ENCODE measurements at places on chromosomes 4 and X.

- DNase-seq, result peak; percentile 11
- H3K4me1 ChIP-seq, result peaks cover 5% of the 10 kb centered on the region
- H3K27ac ChIP-seq, result peak overlapping the region; percentile 89
- H3K36me3 ChIP-seq, result no peaks in the 10 kb centered on the region
- H3K27me3 ChIP-seq, result no peaks in the 10 kb centered on the region
- peak overlapping the region; percentile 89 for H3K4me3 ChIP-seq
Observed at GRCh38 chrX:49101629-49101984, 21.9 kb upstream of the WDR45 start.

- H3K4me3 ChIP-seq, result no peak overlapping the region
- H3K27me3 ChIP-seq, result no peaks in the 10 kb centered on the region
- peaks cover 29% of the 10 kb centered on the region for H3K4me1 ChIP-seq
- no peak for DNase-seq
- H3K27ac ChIP-seq, result peak overlapping the region; percentile 18
- H3K36me3 ChIP-seq, result no peaks in the 10 kb centered on the region
Observed at GRCh38 chrX:124395145-124395880, 49.0 kb downstream of the SH2D1A start.

- H3K4me3 ChIP-seq, result no peak overlapping the region
- no peaks in the 10 kb centered on the region for H3K27me3 ChIP-seq
- H3K4me1 ChIP-seq, result no peaks in the 10 kb centered on the region
- no peak overlapping the region for H3K27ac ChIP-seq
- no peak for DNase-seq
Observed at GRCh38 chr4:38204339-38205035, 244.3 kb downstream of the PTTG2 start.

GRCh38 chrX:103941201-103941975 lies 21.0 kb upstream of the TMSB15B start:
- no peak overlapping the region for H3K27ac ChIP-seq
- H3K36me3 ChIP-seq, result no peaks in the 10 kb centered on the region
- no peak overlapping the region for H3K4me3 ChIP-seq
- H3K4me1 ChIP-seq, result peaks cover 39% of the 10 kb centered on the region

DNA sequence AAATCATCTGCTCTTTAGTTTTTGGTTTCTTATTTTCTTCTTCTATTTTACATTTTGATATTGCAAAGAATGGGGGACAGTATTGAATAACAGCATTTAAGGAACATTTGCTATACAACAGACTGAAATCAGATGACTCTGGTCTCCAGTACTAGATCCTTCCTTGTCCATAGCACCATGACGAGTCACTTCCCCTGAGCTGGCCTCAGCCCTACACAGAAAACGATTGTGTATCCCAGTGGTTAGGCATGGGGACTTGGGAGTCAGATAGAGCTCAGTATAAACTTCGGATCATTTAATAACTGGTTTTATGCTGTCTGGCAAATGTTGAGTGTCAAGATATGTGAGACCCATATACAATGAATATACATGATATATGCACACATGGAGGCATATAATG lies 44.7 kb upstream of the BEX4 start:
- no peak overlapping the region for H3K27ac ChIP-seq
- H3K4me1 ChIP-seq, result no peaks in the 10 kb centered on the region

GRCh38 chr4:186078981-186079638 lies 10.2 kb downstream of the TLR3 start:
- no peaks in the 10 kb centered on the region for H3K27me3 ChIP-seq
- no peaks in the 10 kb centered on the region for H3K4me1 ChIP-seq
- no peaks in the 10 kb centered on the region for H3K36me3 ChIP-seq
- H3K27ac ChIP-seq, result no peak overlapping the region

DNA sequence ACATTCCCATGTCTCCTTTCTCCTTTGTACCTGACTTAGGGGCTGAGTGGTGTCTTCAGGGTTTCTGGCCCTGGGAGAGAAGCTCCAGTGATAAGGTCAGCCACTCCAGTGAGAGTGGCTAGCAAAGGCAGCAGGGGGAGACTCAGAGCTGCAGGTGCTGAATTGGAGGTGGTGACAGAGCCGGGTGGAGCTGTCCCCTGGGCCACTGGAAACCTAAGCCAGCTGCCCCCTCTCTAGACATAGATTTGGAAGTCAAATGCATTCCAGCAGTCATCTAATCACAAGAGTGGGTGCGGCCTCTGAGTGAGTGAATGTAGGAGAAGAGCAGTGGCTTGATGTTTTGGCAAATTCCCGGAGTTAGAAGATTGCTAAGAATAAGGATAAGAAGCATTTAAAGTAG lies 28.5 kb downstream of the TRIM2 start:
- H3K36me3 ChIP-seq, result no peaks in the 10 kb centered on the region
- H3K27ac ChIP-seq, result no peak overlapping the region
- H3K4me3 ChIP-seq, result no peak overlapping the region
- H3K27me3 ChIP-seq, result peaks cover 1% of the 10 kb centered on the region
- H3K4me1 ChIP-seq, result peaks cover 34% of the 10 kb centered on the region
- peak; percentile 35 for DNase-seq

DNA sequence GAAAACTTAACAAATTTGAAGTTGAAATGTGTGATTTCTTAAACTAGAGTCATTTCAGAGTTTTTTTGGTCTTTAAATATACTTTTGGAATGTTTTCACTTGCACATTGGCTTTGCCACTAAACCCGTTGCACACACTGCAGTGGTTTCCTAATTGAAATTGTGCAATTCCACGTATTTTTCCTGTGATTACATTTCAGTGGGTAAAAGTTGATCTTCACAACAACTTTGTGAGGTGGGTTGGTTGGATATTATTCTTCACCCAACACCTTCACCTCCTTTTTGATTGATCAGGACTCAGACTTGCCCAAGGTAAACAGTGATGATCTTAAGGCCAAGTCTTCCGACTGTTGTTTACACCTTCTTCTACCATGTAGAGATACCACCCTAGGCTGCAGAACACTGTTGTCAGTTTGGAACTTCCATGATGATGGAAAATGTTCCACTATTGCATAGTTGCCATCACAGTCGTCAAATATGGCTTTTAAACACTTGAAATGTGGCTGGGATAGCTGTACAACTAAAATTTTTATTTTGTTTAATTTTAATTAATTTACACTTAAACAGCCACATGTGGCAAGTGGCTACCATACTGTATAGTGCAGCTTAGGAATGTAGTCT lies 13.7 kb downstream of the SEPTIN11 start:
- H3K4me1 ChIP-seq, result peaks cover 16% of the 10 kb centered on the region
- peaks cover 3% of the 10 kb centered on the region for H3K36me3 ChIP-seq
- H3K27me3 ChIP-seq, result no peaks in the 10 kb centered on the region
- no peak for DNase-seq
- no peak overlapping the region for H3K4me3 ChIP-seq

DNA sequence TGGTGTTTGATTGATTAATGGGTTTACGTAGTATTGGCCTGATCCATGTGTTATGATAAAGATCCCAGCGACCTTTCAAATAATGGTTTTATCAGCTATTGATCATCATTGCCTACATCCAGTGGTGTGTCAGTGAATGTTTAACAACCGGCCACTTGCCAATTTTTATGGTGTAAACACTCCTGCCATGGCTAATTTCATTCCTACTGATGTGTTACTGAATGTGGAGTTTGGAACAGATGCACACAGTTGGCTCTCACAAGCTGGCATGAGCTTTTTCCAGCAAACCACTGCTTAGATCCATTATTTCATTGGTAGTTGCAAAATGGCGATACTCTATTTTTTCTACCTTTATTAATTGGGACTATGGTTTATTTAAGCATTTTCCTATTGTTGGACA lies 139.9 kb downstream of the REPS2 start:
- no peaks in the 10 kb centered on the region for H3K36me3 ChIP-seq
- H3K4me3 ChIP-seq, result no peak overlapping the region
- DNase-seq, result no peak
- H3K27ac ChIP-seq, result no peak overlapping the region

DNA sequence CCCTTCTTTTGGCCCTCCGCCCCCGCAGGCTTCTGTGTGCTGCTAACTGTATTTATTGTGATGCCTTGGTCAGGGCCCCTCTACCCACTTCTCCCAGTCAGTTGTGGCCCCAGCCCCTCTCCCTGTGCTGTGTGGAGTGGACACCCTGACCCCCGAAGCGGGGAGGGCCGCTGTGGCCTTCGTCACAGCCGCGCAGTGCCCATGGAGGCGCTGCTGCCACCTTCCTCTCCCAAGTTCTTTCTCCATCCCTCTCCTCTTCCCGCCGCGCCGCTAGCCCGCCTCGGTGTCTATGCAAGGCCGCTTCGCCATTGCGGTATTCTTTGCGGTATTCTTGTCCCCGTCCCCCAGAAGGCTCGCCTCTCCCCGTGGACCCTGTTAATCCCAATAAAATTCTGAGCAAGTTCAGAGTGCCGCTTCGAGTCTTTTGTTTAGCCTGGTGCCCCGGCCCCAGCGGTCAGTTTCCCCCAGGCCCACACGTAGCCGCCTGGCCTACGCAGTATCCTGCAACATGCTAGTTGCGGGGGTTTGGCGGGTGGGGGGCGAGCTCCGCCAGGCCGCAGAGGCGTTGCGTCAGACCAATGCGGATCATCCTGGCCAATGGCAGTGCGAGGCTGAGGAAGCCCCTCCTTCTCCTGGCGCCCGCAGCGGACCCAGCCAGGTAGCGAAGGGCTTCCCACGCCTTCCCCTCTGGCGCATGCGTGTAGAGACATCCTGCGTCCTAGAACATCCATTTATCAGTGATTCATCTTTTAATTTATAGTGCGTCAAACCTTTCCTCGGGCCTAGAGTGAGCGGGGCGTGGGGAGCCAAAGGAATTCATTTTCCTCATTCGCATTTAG lies 5.6 kb upstream of the KANTR start:
- peak; percentile 87 for DNase-seq
- peaks cover 33% of the 10 kb centered on the region for H3K36me3 ChIP-seq
- no peaks in the 10 kb centered on the region for H3K27me3 ChIP-seq
- peaks cover 62% of the 10 kb centered on the region for H3K4me1 ChIP-seq

DNA sequence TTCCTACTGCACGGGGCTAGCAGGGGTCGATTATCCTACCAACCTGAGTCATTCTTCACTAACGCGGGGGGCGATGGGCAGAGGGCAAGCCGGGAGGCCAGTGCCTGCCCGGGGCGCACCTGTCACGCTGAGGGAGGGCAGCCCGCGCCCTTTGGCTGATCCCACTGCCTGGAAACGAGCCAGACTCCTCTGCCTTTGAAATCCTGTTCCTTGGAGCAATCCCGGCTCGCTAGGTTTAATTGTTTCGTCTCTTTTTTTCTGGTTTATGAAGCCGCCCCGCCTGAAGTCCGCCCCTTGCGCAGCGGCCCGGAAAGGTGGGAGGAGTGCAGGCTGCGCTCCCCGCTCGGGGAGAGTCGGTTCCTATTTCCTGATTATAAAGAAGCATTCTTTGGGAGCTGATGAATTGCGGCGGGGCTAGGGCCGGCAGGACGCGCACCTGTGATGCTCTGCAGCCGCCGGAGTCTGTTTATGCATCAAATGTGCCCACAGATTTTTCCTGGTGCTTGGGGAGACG lies 484.2 kb downstream of the BCOR start:
- peak overlapping the region; percentile 95 for H3K27ac ChIP-seq
- DNase-seq, result peak; percentile 35
- no peaks in the 10 kb centered on the region for H3K27me3 ChIP-seq
- H3K4me3 ChIP-seq, result peak overlapping the region; percentile 78
- peaks cover 29% of the 10 kb centered on the region for H3K4me1 ChIP-seq
- no peaks in the 10 kb centered on the region for H3K36me3 ChIP-seq

- no peaks in the 10 kb centered on the region for H3K36me3 ChIP-seq
- H3K4me1 ChIP-seq, result peaks cover 12% of the 10 kb centered on the region
Observed at GRCh38 chr4:140234697-140235060, 80.7 kb upstream of the MAML3 start.

GRCh38 chrX:101263766-101264165 lies 27.4 kb downstream of the TAF7L start:
- H3K4me1 ChIP-seq, result no peaks in the 10 kb centered on the region
- H3K4me3 ChIP-seq, result no peak overlapping the region
- no peaks in the 10 kb centered on the region for H3K36me3 ChIP-seq
- no peak overlapping the region for H3K27ac ChIP-seq

DNA sequence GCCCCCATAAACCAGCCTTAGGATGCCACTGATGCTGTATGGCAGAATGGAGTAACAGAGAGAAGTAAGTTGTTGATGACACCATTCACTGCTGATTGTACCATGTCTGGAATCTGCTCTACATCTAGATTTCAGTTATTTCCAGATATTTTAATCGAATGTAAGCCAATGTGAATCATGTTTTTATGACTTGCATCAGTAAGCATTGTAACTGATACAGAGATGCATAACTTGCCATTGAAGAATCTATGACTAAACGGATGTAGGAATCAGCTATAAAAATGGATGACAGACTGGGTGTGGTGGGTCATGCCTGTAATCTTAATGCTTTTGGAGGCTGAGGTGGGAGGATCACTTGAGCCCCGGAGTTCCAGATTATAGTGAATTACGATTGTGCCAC lies 161.0 kb upstream of the GATB start:
- no peak overlapping the region for H3K27ac ChIP-seq
- peaks cover 8% of the 10 kb centered on the region for H3K4me1 ChIP-seq
- no peaks in the 10 kb centered on the region for H3K27me3 ChIP-seq
- no peaks in the 10 kb centered on the region for H3K36me3 ChIP-seq

- H3K27ac ChIP-seq, result peak overlapping the region; percentile 97
- DNase-seq, result peak; percentile 74
- peak overlapping the region; percentile 66 for H3K4me3 ChIP-seq
- peaks cover 2% of the 10 kb centered on the region for H3K36me3 ChIP-seq
Observed at GRCh38 chr4:2413821-2414610, 4.4 kb downstream of the ZFYVE28 start.

DNA sequence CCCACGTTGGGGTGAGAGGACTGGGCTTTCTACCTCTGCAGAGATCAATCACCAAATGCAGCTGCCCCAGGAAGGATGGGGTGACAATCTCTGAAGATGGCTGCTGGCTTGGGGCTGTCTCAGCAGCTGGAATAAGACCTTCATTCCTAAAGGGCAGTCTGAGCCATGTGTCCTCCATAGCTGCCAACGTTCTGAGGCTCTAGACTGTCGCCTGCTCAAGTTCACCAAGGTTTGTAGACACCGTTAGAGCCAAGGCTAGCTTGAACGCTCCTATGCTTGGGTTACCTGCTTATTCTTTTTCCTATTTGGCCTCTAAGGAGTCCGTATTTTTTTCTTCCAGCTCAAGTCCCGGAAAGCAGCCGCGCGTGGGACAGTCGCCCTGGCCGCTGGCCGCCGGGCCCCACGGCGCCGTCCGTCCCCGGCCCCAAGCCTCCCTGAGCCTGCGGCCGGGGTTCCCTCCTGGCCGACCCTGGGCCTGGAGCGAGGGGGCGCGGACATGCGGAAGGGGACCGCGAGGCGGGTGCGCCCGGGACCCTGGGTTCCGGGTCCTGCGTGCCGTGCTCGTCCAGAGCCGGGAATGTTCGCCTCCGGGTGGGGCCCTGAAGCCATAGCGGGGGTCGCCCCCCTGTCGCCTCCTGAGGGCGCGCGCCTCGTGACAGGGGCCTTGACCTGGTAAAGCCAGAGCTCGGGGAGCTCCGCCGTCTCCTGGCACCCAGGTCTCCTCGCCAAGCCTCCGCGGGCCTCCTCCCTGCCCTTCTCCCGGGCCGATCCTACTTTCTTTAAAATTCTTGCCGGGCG lies 23.3 kb downstream of the MRFAP1 start:
- H3K4me1 ChIP-seq, result peaks cover 11% of the 10 kb centered on the region
- no peaks in the 10 kb centered on the region for H3K27me3 ChIP-seq
- peak overlapping the region; percentile 6 for H3K4me3 ChIP-seq
- no peaks in the 10 kb centered on the region for H3K36me3 ChIP-seq
- H3K27ac ChIP-seq, result no peak overlapping the region
